Endodermal cell (in vitro differentiated cells): ENCODE measurements at places on chromosomes 3 and 15.

DNA sequence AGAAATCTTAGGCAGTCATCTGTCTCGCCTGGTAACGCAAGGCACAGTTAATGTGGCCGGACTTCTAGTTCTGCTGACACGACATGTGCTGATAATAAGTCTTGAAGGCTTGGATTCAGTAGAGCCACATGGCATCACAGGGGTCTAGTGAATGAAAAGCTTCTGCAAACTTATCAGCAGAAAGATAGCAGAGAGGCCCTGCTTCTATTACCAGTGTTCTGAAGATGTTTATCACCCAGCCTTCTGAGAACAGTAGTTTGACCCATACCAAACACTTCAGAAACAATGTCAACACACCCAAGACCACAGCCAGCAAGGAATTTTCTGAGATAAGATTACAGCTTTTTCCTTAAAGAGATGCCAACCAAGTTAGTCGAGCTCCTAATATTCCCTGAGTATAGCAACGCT, 102.7 kb upstream of the UMPS start:
- no peak overlapping the region for H3K27ac ChIP-seq
- DNase-seq, result no peak
- H3K4me3 ChIP-seq, result no peak overlapping the region
- no peaks in the 10 kb centered on the region for H3K36me3 ChIP-seq
- peaks cover 6% of the 10 kb centered on the region for H3K4me1 ChIP-seq
- H3K27me3 ChIP-seq, result no peaks in the 10 kb centered on the region

DNA sequence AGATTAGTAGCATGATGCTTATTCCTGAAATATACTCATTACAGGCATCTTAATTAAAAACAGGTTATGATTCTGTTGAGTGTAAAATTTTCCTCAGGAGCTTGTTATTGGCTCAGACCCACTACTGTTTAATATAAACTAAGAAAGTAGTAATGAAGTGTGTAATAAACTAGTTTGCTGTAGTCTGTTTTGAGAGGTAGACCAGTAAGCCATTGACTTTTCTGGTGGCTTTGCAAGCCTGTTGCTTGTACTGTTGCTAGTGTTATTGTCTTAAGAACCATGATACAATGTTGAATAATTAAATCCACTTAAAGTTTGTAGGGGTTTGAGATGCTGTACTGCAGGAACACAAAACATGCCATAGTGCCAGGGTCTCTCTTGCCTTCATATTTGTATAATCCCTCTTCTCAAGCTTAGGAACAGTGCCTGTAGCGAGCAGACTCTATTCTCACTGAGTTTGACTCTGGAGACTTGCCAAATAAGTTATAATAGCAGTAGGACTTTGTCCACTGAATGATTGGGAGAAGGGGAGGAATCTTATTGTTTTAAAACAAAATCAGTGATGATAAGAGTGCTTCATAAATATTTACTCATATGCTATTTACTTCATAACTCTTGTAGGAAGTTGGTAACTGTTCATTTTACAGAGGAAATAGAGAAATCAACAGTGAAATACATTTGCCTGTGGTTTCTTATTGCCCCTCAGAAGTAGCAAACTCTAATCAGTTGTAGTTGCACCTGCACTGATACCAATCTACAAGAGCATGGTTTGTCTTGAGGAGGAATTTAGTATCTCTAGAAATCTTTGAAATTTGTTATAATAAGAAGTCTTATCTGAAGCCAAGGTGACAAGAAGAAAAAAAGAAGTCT, 13.4 kb downstream of the TCF12 start:
- H3K27me3 ChIP-seq, result no peaks in the 10 kb centered on the region
- H3K4me1 ChIP-seq, result peaks cover 8% of the 10 kb centered on the region
- DNase-seq, result no peak
- H3K4me3 ChIP-seq, result no peak overlapping the region

GRCh38 chr15:74383286-74383685, 15.8 kb upstream of the CYP11A1 start:
- H3K27ac ChIP-seq, result no peak overlapping the region
- no peaks in the 10 kb centered on the region for H3K36me3 ChIP-seq
- no peaks in the 10 kb centered on the region for H3K4me1 ChIP-seq
- H3K27me3 ChIP-seq, result no peaks in the 10 kb centered on the region

DNA sequence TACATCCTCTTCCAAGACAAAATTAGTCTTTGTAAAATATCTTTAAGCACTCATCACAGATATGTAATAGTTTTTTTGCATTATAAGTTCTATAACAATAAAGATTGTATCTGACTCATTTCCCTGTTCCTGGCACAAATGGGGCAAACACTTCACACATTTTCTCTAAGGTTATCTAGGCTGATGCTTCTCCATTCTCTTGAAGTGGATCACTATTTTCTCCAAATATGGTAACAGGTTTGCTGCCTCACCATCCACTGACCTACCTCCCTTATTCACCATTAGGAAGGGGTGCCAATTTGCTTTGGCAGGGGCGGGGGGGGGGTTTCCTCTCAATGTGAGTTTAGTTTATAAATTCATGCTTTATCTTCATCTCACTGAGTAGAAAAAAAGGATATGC, 767.7 kb upstream of the LMCD1 start:
- H3K4me3 ChIP-seq, result no peak overlapping the region
- no peak overlapping the region for H3K27ac ChIP-seq
- H3K36me3 ChIP-seq, result no peaks in the 10 kb centered on the region
- H3K4me1 ChIP-seq, result no peaks in the 10 kb centered on the region
- no peaks in the 10 kb centered on the region for H3K27me3 ChIP-seq

GRCh38 chr3:159583662-159584061, 405.0 kb upstream of the IL12A start:
- no peaks in the 10 kb centered on the region for H3K27me3 ChIP-seq
- no peaks in the 10 kb centered on the region for H3K36me3 ChIP-seq
- no peak overlapping the region for H3K27ac ChIP-seq
- H3K4me1 ChIP-seq, result no peaks in the 10 kb centered on the region
- no peak overlapping the region for H3K4me3 ChIP-seq
- no peak for DNase-seq

DNA sequence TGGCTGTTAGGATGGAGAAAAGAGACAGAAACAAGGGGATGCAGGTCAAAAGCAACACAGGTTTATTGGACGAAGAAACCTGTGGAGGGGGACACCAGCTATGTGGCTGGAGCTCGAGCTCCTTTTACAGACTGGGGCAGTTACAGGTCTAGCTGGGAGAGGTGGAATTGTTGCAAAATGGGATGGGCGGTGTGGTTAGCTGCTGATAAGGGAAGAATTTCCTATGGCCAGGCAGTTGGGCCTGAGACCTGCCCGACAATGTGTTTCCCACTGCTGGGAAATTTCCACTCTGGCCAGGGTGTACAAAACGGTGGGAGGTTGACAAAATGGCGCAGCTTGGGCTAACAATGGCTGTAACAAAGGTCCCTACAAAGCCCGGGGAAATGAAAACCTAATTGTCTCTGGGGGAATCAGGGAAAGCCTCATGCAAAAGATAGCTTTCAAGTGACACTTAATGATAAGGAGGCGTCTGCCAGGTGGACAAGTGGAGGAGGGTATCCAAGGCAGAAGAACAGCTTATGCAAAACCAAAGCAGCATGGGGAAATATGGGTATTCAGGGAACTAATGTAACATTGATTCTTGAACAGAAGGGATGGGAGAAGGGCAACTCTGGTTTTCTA, 137.4 kb upstream of the SGO1 start:
- peak overlapping the region; percentile 17 for H3K4me3 ChIP-seq
- DNase-seq, result peak; percentile 45
- no peaks in the 10 kb centered on the region for H3K27me3 ChIP-seq
- peaks cover 6% of the 10 kb centered on the region for H3K4me1 ChIP-seq

DNA sequence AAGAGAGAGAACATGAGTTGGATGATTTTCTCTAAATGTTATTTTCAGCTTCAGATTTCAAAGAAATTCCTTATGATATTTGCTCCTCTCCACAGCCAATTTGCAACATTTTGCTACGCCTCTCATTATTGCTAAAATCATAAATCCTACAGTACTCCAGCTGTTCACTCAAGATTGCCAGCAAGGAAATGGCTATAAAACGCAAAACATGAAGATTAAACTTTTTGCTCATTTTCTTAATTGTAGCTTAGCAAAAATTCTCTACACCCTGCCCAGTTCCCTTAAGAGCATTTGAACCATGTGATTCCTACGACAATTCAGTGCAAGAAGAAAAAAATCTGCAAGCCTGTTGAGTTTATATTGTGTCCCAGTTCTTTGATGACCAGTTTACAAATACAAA, 6.8 kb downstream of the CHRNA3 start:
- no peaks in the 10 kb centered on the region for H3K4me1 ChIP-seq
- DNase-seq, result no peak
- peaks cover 4% of the 10 kb centered on the region for H3K27me3 ChIP-seq
- no peaks in the 10 kb centered on the region for H3K36me3 ChIP-seq
- no peak overlapping the region for H3K27ac ChIP-seq
- no peak overlapping the region for H3K4me3 ChIP-seq

- no peak for DNase-seq
- no peaks in the 10 kb centered on the region for H3K36me3 ChIP-seq
- no peaks in the 10 kb centered on the region for H3K27me3 ChIP-seq
- no peaks in the 10 kb centered on the region for H3K4me1 ChIP-seq
Observed at GRCh38 chr3:10912786-10913185, 79.8 kb upstream of the SLC6A1 start.

DNA sequence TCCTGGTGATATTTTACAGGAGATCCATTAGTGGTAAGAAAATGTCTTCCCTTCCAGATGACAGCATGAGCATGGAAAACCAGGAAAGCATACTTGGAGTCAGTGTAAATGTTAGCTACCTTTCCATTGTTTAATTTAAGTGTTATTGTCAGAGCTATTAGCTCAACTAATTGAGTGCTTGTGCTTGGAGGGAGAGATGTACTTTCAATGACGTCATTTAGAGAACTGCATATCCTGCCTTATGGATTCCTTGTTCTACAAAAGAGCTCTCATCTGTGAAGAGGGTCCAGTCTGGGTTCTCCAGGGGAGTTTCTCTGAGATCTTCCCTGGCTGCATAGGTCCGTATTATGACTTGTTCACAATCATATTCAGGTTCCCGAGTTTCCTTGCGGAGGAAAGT, 687.2 kb downstream of the TBL1XR1 start:
- no peaks in the 10 kb centered on the region for H3K27me3 ChIP-seq
- H3K27ac ChIP-seq, result no peak overlapping the region
- H3K4me1 ChIP-seq, result no peaks in the 10 kb centered on the region

- H3K27ac ChIP-seq, result no peak overlapping the region
- no peaks in the 10 kb centered on the region for H3K36me3 ChIP-seq
- DNase-seq, result no peak
- H3K27me3 ChIP-seq, result no peaks in the 10 kb centered on the region
Observed at GRCh38 chr15:72861354-72861910, 77.9 kb upstream of the ADPGK start.
